ENCODE measurements at places on chromosomes 3 and 15.
A peak's percentile ranks its signal among the peaks of the same experiment; 100 is the strongest.

- no peak for DNase-seq
These were observed 83.5 kb upstream of the CFAP20DC start for GRCh38 chr3:59133311-59133710.

DNA sequence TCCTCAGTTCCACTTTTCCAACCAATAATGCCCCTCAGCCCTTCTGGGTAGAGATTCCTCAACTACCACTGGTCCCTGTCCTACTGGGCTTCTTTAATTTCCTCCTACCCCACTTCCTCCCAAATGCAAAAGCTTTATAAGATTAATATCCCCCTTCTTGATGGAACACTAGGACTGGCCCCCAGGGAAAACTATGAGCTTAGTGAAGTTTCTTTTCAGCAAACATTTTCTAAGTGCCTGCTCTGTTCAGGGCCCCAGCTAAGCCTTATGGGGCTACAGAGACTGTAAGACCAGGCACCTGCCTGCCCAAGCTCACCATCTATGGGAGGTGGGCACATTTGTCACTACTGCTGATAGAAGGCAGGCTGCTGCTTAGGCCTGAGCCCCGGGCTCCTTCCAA is 79.4 kb downstream of the RPLP1 start:
- DNase-seq = no peak

DNA sequence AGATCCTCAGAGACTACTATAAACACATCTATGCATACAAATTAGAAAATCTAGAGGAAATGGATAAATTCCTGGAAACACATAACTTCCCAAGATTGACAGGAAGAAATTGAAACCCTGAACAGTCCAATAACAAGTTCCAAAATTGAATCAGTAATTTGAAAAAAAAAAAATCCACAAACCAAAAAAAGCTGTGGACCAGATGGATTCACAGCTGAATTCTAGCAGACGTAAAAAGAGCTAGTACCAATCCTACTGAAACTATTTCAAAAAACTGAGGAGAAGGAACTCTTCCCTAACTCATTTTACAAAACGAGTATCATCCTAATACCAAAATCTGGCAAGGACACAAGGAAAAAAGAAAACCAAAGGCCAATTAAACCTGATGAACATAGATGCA is 77.0 kb upstream of the FXR1 start:
- DNase-seq = no peak

DNA sequence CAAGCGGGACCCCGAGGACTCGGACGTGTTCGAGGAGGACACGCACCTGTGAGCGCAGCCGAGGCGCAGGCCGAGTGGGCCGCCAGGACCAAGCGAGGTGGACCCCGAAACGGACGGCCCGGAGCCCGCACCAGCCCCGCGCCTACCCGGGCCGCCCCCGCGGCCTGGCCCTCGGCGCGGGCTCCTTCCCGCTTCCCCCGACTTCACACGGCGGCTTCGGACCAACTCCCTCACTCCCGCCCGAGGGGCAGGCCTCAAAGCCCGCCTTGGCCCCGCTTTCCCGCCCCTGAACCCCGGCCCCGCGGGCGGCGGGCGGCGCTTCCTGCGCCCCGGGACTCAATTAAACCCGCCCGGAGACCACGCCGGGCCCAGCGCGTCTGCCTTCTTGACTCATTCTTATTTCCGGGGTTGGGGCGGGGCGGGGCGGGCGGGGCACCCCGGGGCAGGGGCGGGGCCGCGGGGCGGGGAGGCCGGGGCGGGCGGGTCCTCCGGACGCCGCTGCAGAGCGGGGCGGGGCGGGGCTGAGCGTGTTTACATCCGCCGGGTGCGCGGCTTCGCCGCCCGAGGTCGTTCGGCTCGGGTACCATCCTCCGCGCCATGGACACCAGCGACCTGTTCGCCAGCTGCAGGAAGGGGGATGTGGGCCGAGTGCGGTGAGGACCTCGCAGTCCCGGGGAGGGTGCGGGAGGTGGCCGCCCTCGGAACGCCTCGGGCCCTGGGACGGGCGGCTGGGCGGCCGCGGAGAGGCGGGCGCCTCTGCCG is at the start of gene ABTB1:
Gene ABTB1, plus strand, starts transcription at position 524 of the 762 bp plus-strand sequence. Its CDS starts 74 bp downstream, at position 598.
- peak; percentile 89 for DNase-seq

DNA sequence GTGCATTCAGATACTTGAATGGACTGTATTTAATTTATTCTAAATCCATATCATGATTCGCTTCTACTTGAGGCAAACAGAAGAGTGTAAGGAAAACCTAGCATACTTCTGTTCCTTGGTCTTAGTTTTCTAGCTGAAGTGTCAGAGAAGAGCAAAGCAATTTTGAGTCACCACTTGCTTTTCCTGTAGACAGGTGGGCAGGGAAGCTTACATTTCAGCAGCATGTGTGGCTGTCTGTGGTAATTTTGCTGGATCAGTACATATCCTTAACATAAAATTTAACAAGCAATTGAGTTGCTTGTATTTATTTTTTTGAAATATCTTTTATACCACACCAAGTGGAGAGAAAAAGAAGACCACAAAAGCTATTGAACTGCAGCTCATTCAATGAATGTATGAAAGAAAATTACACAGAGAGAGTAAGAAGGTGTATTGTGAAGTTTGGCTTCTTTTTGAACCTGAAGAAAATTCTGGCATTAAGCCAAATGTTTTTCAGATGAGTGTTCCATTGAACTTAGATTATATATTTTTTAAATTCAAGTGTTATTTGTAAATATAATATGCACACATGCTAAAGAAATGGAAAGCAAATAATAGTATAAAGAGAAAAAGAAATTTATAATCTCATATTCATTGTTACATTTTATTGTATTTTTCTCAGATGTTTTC is 747.6 kb downstream of the NAALADL2 start:
- no peak for DNase-seq

GRCh38 chr15:27082526-27082925 is 111.5 kb downstream of the GABRG3 start:
- no peak for DNase-seq

DNA sequence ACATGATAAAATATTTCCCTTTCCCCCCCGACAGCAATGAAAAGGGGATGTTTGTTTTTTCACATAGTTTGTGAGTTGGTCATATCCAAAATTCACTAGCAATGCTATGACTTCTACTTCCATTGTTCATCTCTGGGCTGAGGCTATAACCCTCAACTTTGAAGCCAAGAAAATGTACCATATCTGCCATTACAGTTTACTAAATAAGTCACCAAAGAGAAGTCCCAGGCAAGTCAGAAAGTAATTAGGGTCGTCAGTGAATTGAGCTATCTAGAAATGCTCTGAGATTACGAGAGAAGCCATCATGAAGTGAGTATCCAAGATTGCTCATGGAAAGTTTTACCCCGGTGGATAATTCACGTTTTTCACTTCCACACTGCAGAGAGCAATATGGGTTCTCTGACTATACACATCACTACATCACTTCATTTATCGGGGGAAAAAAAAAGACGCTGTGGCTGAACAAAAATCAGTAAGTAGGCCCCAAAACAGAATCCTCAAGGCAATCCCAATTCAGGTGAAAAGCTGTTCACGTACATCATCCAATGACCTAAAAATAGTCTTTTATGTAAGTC is 1.4 kb downstream of the PEAK1 start:
- no peak for DNase-seq

- DNase-seq = no peak
These were observed 6.3 kb upstream of the COMMD4 start for GRCh38 chr15:75329571-75329970.

- DNase-seq = no peak
These were observed 607.4 kb downstream of the NTRK3 start for GRCh38 chr15:87649175-87649574.

- DNase-seq = no peak
These were observed 68.0 kb upstream of the ADPGK start for GRCh38 chr15:72851586-72851985.

Measured in left ventricle myocardium inferior (tissue), 1 donor.